ENCODE measurements at places on chromosomes 1 and 21.

DNA sequence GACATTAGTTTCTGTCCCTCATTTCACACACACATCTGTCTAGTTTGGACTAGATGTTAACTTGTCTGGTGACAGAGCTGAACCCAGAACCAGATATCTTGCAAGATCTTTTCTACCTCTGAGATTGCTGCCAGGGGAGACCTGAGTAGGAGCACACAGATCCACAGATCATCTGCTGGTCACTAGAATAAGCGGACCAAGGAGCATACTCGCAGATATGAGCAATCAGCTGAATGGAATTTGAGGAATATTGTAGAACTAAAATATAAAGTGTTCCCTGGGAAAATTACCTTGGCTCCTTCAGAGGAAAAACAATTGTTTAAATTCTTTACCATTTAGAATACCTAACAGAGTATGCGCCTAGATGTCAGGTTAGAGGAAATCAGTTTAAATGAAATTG is 90.7 kb downstream of the TNFSF18 start:
- no peak for DNase-seq

GRCh38 chr1:173328961-173329360 is 121.8 kb upstream of the TNFSF4 start:
- no peak for DNase-seq

DNA sequence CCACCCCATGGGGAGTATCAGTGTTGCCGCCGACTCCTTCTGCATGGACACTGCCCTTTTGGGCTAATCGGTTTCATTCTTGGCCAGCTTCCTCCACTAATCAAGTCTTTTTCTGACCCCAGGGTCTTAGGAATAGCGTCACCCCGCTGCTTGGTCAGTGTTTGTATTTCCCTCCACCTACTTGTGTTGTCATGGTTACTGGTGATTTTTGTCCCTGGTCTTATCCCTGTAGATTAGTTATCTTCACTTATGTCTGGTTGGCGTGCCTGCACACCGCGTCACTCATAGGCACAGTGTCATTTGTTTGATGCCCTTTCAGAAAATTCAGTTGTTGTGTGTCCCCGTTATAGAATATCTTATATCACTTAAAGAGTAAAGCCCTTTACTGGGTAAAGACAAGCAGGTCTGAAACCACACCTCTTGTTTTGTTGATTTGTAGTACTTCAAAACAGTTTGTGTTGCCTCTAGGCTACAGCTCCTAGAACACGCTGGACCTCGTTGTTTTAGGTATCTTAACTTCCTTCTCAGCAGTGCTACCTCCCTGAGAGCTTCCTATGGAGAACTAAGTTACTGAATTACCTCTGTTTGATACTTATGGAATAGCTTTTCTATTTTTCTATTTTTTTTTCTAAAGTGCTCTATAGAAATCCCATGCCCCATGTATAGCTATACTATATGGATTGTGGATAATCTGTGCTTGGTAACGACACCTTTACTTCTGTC is 868 bp downstream of the PPP1R12B start:
- no peak for DNase-seq

- DNase-seq, result no peak
These were observed 36.7 kb upstream of the MAGI3 start for GRCh38 chr1:113353580-113353979.

DNA sequence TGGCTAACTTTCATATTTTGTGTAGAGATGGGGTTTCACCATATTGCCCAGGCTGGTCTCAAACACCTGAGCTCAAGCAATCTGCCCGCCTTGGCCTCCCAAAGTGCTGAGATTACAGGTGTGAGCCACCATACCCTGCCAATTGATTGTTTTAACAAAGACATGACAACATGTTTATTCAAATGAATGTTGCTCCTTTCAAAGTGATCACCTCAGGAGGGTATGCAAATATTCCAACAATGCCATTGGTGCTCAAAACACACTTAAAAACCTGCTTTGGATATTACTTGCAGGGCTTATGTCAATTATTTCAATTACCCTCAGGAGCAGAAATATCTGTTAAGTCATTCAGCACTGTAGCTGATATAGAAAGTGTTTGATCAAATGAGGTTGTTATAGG is 7.9 kb downstream of the LAX1 start:
- DNase-seq, result no peak

GRCh38 chr1:27300341-27301051 is 21.5 kb upstream of the TMEM222 start:
- peak; percentile 87 for DNase-seq

GRCh38 chr1:150477320-150477719 is 9.9 kb upstream of the TARS2 start:
- DNase-seq, result no peak

DNA sequence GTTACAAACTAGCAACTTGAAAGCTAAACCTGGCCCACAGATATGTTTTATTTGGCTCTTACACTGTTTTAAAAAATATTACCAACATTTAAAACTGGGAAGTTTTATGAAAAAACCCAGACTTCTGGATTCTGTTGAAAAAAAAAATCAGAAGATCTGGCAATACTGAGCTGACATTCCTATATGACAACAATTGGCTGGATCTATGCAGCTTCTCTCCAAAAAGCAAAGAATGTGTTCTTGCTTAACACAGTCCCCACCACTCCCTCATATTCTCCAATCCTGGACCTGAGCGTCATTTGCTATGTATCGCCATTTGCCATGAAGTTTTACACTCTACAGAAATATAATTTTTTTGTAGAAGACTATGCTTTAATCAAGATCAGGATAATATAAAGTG is 859.6 kb downstream of the LTN1 start:
- no peak for DNase-seq

GRCh38 chr1:198156111-198156744 is 570 bp upstream of the NEK7 start:
- no peak for DNase-seq

- no peak for DNase-seq
These were observed 102.7 kb downstream of the RASAL2 start for GRCh38 chr1:178196631-178197030.

DNA sequence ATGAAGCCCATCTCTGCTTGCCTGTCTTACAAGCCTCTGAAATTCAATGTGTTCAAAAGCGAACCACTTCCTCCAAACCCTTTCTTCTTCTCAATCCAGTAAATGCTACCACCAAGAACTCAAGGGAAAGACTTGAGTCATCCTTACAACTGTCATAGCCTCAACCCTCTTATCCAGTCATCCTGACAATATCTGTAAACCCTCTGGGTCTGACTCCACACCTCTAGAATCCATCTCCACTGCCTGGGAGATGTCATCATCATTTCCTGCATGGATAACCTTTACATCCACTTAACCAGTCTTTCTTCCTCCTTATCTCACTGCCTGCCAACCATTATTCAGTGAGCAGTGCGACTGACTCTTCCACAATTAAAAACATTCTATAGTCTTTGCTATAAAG is 441.1 kb downstream of the SETD4 start:
- DNase-seq, result peak; percentile 63

GRCh38 chr1:199597152-199597551 is 430.4 kb upstream of the NR5A2 start:
- no peak for DNase-seq
